Stimulated activated CD4-positive, alpha-beta T cell treated with anti-CD3 and anti-CD28 coated beads, Interleukin-12 subunit alpha, Interleukin-12 subunit beta, amount 100 ng/mL, for 48 hours (primary cell): ENCODE measurements at places on chromosomes 2 and 18.
A peak's percentile ranks its signal among the peaks of the same experiment; 100 is the strongest.

DNA sequence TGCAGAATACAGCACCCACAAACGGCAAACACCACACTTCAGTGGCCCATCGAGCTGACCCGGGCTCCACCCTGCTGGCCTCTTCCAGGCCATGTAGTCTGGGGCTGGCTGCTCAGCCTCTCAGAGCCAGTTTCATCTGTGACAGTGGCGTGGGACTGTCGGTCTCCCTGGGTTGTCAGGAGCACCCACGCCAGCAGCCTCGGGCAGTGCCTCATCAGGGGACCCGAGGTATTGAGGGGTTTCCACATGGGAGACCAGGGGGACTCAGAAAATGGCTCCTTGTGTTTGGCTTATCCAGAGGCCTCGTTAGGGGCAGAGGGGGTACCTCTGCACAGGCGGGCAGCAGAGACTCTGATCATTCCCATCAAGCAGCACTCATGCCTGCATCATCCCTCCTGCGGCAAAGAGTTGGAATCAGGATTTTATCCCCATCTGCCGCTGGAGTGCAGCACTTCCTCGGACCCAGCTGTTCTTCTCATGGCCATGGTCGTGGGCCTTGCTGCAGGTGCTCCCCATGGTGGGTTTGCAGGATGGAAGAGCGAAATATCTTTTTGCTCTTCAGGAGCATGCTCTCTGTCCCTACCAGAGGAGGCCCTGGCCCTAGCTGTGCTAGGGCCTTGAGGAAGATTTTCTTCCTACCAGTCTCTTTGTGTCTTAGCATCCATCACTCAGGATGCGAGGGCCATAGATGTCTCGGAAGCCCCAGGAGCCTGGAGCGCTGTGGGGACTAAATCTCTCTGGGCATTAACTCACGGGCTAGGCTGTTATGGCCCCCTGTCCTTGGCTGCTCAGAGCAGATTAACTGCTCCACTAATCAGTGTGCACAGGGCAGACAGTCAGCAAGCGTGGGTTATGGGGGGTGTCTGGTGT is 100.8 kb downstream of the CLIP4 start:
- no peak for DNase-seq

GRCh38 chr18:58058720-58059119 is 14.7 kb downstream of the NEDD4L start:
- no peak for DNase-seq

GRCh38 chr2:185970148-185970852 is 231.7 kb downstream of the FSIP2 start:
- DNase-seq, result no peak

- peak; percentile 12 for DNase-seq
Measured at GRCh38 chr18:57833441-57834101, 30.5 kb upstream of the ATP8B1 start.

DNA sequence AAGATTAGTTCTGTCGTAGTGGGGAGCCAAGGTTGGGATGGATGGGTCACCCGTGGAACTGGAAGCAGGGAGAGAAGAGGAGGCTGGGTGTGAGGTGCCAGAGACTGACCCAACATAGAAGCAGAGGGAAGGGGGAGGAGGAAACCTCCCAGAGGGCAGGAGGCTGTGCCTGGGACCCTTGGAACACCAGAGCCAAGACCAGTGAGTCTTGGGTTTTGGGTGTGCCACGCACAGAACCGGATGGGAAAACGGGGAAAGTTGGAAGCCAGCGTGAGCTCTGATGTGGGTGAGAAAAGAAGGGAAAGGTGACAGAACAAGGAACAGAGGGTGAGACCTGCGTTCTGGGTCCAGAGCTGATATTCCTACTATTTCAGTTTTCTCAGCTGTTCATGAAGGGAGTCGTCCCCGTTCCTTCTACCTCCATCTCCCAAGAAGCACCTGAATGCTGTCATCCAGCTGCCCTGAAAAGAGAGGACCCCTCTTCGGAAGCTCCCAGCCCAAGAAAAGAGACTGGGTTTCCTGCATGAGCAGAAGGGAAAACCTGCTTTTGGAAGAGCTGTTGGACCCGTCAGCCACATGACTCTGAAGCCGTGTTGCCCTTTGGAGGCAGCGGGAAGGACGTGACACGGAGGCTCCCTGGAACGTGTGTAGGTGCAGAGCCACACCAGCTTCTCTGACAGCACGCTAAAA is 250.1 kb downstream of the NDUFA10 start:
- DNase-seq, result no peak

DNA sequence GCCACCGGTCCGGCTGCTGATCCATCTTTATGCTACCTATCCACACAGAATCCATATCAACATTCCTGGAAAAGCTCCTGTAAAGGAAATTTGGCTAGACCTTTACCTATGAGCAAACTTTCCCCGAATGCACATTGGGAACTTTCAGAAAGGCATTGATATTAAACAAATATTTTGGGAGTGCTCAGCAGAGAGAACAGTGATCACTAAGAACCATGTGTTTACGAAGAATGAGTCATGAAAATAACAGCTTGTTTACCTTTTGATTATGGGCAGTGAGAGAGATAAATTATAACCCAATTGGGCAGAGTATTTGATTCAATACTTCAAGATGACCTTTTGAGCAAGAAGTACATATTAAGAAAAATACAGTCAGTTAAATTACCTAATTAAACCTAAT is 189.7 kb upstream of the CDH2 start:
- DNase-seq, result no peak

GRCh38 chr2:47065771-47066380 is 89.2 kb downstream of the STPG4 start:
- no peak for DNase-seq

GRCh38 chr2:165469417-165469816 is at the start of gene CSRNP3:
CSRNP3 (plus strand) TSS chr2:165469698; CDS start chr2:165595066, 125,368 bp downstream.
- no peak for DNase-seq
